ENCODE measurements at places on chromosomes 12 and 14.

- no peak for DNase-seq
Observed at GRCh38 chr12:115438314-115438713, 754.3 kb upstream of the TBX3 start.

DNA sequence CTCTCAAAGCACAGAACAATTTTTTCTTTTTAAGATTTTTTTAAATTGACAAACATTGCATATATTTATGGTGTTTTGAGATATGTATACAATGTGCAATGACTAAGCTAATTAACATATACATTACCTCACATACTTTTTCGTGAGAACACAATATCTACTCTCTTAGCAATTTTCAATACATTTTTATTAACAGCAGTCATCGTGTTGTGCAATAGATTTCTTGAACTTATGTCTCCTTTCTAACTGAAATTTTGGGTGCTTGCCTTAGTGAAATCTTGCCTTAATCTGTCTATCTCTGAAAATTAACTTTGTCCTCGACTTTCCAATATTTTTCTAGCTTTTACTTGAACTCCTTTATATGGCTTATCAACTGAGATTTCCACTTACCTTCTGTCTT lies 6.8 kb downstream of the OR10A7 start:
- no peak for DNase-seq

DNA sequence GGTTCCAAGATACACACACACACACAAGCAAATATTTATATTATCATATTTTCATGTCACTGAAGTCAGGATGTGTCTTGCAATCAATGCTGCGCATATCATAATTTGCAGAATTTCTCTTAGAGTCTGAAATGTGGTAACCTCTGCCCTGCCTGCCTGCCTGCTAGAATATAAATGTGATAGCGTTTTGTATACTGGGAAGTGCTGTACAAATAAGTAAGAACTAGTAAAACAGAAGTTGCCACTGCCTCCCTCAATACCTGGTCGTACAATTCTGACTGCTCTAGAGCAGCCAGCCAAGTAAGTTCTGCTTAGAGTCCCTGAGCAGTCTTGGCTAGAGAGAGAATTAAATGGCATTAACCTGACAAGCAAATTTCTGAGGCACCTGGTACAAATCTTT lies 83.9 kb upstream of the NTF3 start:
- no peak for DNase-seq

DNA sequence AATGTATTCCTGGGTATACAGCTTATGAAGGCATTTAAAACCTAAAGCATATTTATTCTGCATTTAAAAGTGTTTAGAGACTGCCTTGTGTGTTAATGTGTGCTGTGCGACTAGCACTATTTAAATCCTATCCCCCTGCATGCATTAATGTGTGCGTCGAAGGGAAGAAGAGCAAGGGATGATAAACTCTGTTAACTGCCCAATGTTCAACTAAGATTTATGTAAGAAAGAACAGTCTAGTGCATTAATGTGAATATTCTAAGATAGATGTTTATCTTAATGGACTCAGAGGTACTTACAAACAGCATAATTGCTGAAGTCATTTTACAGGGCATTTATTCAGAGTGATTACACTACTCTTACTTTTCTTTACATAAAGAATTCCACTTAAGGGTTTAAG lies 424.8 kb downstream of the DIO2 start:
- DNase-seq = no peak

DNA sequence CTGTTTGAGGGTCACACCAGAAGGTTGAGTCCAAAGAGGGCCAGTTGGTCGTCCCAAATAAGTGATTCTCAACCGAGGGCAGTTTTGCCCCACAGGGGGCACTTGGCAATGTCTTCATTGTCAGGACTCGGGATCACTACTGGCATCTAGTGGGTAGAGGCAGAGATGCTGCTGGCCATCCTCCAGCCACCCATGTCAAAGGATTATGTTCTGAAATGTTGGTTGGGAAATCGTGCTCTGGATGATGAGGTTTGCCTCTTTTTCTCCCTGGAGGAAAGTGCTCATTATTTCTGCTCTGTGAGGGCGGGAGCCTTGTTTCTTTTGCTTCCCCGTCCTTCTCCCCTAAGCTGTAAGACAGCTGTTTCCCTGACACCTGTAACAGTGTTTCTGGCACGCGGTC lies 3.6 kb downstream of the ZNF839 start:
- no peak for DNase-seq

DNA sequence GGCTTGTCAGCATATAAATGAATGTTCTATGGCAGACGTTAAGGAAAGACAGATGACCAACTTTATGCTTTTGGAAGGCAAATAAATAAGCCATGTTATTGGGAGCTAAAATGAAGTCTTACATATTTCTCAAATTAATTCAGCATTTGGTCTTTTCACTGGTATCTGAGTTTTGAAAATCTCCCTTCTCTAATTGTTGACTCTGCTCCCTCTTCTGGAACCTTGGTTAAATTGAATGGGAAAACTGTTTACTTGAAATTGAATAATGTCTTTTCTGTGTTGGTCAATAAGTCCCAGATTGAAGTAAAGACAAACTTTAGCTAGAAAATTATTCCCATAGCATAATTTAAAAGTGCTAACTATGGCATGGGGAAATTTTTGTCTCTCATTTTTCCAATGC lies 38.7 kb downstream of the LGR5 start:
- DNase-seq = no peak

GRCh38 chr12:80749456-80749855 lies 32.7 kb downstream of the MYF5 start:
- no peak for DNase-seq

- no peak for DNase-seq
Observed at GRCh38 chr12:5872745-5873144, 72.3 kb downstream of the ANO2 start.

GRCh38 chr14:58731465-58732293 lies 93.9 kb downstream of the DACT1 start:
- no peak for DNase-seq

GRCh38 chr12:26611598-26611997 lies 221.4 kb downstream of the ITPR2 start:
- DNase-seq = no peak
